ENCODE measurements at places on chromosomes 12 and 14. TPM values are rescaled to one million over a fixed set of nuclear protein-coding genes. Genes with fewer than 3 reads are reported as not detected.

POLE gene
- 15.2 TPM for total RNA-seq

TSPAN19 gene
- total RNA-seq, result not detected

KLHDC1 gene
- 2.9 TPM for total RNA-seq

FOXG1 gene
- under 0.01 TPM for total RNA-seq

KDM2B gene
- total RNA-seq, result 29.8 TPM

RAN gene
- total RNA-seq, result 436 TPM

GLS2 gene
- 0.36 TPM for total RNA-seq

KLRD1 gene
- total RNA-seq, result 0.36 TPM

COQ10A gene
- 10.1 TPM for total RNA-seq

SLC7A7 gene
- 4.7 TPM for total RNA-seq

ATF1 gene
- 29.0 TPM for total RNA-seq

RASSF8 gene
- 97.4 TPM for total RNA-seq

SLC10A1 gene
- total RNA-seq, result not detected

PRIMA1 gene
- not detected for total RNA-seq
